ENCODE measurements at places on chromosomes 3 and 15. TPM values are rescaled to one million over a fixed set of nuclear protein-coding genes. Genes with fewer than 3 reads are reported as not detected.

- H3K27ac ChIP-seq, result no peak overlapping the region
- no peaks in the 10 kb centered on the region for H3K36me3 ChIP-seq
- peak; percentile 26 for DNase-seq
- H3K4me3 ChIP-seq, result no peak overlapping the region
- H3K4me1 ChIP-seq, result peaks cover 6% of the 10 kb centered on the region
Measured at GRCh38 chr3:139204728-139205127, 139.1 kb upstream of the MRPS22 start.

- DNase-seq, result no peak
- H3K27ac ChIP-seq, result peak overlapping the region; percentile 75
- peaks cover 55% of the 10 kb centered on the region for H3K4me1 ChIP-seq
- H3K36me3 ChIP-seq, result peaks cover 18% of the 10 kb centered on the region
- no peaks in the 10 kb centered on the region for H3K27me3 ChIP-seq
Measured at GRCh38 chr15:52556524-52557273, 12.1 kb downstream of the ARPP19 start.

The PRR20G gene
- total RNA-seq, result not detected

GRCh38 chr3:86711634-86712033, 279.3 kb downstream of the VGLL3 start:
- no peak overlapping the region for H3K27ac ChIP-seq
- H3K27me3 ChIP-seq, result peaks cover 4% of the 10 kb centered on the region
- no peaks in the 10 kb centered on the region for H3K4me1 ChIP-seq
- no peak for DNase-seq

- H3K27ac ChIP-seq, result no peak overlapping the region
- H3K4me3 ChIP-seq, result no peak overlapping the region
- H3K36me3 ChIP-seq, result no peaks in the 10 kb centered on the region
- no peaks in the 10 kb centered on the region for H3K4me1 ChIP-seq
Measured at GRCh38 chr3:75224412-75224811, 439.7 kb upstream of the FRG2C start.

GRCh38 chr15:36066757-36067156, 512.7 kb upstream of the CDIN1 start:
- no peak for DNase-seq
- H3K4me1 ChIP-seq, result no peaks in the 10 kb centered on the region
- H3K27ac ChIP-seq, result no peak overlapping the region

- peak overlapping the region; percentile 94 for H3K4me3 ChIP-seq
- peaks cover 33% of the 10 kb centered on the region for H3K36me3 ChIP-seq
- peaks cover 1% of the 10 kb centered on the region for H3K27me3 ChIP-seq
Measured at GRCh38 chr15:25862472-25863110, 536 bp downstream of the ATP10A start.

GRCh38 chr15:47787875-47788274, 70.6 kb downstream of the SEMA6D start:
- H3K36me3 ChIP-seq, result no peaks in the 10 kb centered on the region
- no peak overlapping the region for H3K4me3 ChIP-seq
- no peak for DNase-seq
- H3K27me3 ChIP-seq, result peaks cover 2% of the 10 kb centered on the region

The RARB gene
- total RNA-seq, result not detected

DNA sequence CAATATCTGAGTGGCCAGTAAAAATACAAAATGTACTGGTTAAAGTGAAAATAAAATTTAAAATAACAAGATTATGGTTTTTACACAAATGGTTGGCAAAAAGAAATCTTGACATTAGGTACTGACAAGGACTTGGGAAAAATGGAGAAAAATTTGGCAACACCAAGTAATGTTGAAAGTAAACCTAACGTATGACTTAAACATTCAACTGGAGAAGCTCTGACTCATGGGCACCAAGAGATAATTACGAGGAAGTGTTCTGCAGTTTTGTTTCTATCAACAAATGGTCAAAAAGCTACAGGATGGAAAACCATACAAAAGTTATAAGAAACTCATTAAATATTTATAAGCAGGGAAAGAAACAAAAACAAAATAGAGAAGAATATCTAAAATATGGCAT, 177.7 kb downstream of the ZNF385D start:
- H3K27ac ChIP-seq, result no peak overlapping the region
- peaks cover 7% of the 10 kb centered on the region for H3K4me1 ChIP-seq
- H3K4me3 ChIP-seq, result no peak overlapping the region
- no peak for DNase-seq

GRCh38 chr3:182424006-182424405, 369.3 kb upstream of the ATP11B start:
- H3K27me3 ChIP-seq, result no peaks in the 10 kb centered on the region

DNA sequence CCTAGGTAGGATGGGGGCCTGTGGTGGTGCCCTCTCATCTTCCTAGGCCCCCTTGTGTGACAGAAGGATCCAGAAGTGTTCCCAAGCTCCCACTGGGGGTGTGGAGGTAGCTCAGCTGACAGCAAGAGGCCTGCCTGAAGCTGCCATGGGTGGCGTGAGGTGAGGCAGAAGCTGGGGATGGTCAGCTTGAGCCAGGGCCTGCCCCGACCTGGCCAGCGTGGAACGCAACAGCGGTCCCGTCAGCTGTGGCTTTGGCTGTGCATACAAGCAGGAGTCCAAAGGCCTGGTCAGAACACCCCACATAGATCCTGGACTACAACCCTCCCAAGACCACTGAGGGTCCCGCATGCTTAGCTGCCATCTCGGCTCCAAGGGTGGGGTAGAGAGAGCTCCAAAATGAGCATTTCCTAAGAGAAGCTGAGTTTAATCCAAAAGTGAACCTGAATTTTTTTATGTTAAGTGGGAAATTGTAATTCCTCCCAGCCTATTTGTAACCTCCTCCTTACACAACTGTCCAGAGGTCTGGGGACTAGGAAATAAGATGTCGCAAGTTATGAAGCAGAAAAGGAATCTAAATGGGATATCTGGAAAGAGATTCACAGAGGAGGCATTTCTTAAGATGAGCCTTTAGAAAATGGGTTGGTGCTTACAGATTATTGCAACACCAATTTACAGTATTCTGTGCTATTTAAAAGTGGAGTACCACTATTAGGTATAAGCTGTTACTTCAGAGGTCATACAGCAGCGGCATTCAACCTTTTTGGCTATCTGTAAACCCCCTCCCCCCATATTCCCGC, 9.9 kb upstream of the PLA2G4D start:
- H3K27me3 ChIP-seq, result peaks cover 43% of the 10 kb centered on the region
- H3K36me3 ChIP-seq, result no peaks in the 10 kb centered on the region

GRCh38 chr3:3984053-3984452, 184.8 kb downstream of the LRRN1 start:
- H3K4me3 ChIP-seq, result no peak overlapping the region
- no peak overlapping the region for H3K27ac ChIP-seq
- no peak for DNase-seq
- no peaks in the 10 kb centered on the region for H3K36me3 ChIP-seq

- H3K27ac ChIP-seq, result peak overlapping the region; percentile 65
- H3K4me3 ChIP-seq, result peak overlapping the region; percentile 57
- H3K36me3 ChIP-seq, result no peaks in the 10 kb centered on the region
- H3K27me3 ChIP-seq, result no peaks in the 10 kb centered on the region
- DNase-seq, result peak; percentile 48
Measured at GRCh38 chr3:111850537-111850936, 8.5 kb upstream of the PHLDB2 start.

GRCh38 chr3:24853685-24854490, 359.2 kb upstream of the THRB start:
- H3K4me3 ChIP-seq, result no peak overlapping the region
- no peak for DNase-seq
- H3K27me3 ChIP-seq, result no peaks in the 10 kb centered on the region
- no peak overlapping the region for H3K27ac ChIP-seq
- H3K4me1 ChIP-seq, result no peaks in the 10 kb centered on the region

The CCR4 gene
- total RNA-seq, result not detected

DNA sequence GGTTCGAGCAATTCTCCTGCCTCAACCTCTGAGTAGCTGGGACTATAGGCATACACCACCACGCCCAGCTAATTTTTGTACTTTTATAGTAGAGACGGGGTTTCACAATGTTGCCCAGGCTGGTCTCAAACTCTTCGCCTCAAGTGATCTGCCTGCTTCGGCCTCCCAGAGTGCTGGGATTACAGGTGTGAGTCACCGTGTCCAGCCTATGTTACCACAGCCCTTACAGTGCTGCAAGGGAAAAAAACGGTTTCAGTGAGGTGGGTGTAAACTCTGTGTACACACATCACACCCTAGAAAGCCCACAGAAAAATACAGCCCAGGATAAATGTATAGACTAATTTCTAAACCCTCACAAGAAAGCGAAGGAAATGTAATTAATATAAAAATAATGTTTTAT, 103.5 kb upstream of the AKAP13 start:
- no peak overlapping the region for H3K27ac ChIP-seq
- H3K27me3 ChIP-seq, result peaks cover 17% of the 10 kb centered on the region
- no peaks in the 10 kb centered on the region for H3K36me3 ChIP-seq
- no peak overlapping the region for H3K4me3 ChIP-seq

DNA sequence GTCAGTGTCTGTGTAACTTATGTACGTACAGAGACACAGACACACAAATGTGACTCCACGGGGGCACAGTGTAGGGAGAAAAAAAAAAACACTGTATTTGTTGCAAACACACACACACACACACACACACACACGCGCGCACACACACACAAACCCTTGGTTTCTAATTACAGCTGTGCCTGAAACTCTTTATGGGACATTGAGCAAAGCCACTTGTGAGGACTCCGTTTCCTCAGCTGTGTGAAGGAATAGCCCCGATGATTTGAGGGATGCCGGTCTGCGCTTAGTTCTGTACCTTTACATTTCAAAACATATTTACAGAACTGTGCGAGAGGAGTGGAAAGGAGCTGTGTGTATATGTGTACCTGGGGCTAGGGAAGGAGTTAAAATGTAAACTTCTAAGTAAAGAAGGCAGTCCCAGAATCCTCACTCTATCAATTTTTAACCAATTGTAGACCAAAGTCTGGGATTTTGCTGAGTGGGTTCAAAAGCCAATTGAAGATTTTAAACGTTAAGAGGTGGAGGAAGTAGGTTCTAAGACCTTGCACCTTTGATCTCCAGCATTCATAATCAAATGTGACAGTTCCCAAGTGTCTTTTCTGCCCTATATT, 5.3 kb upstream of the BCL6 start:
- H3K4me3 ChIP-seq, result no peak overlapping the region
- DNase-seq, result no peak
- peaks cover 43% of the 10 kb centered on the region for H3K4me1 ChIP-seq
- H3K36me3 ChIP-seq, result no peaks in the 10 kb centered on the region
- no peaks in the 10 kb centered on the region for H3K27me3 ChIP-seq

The VPS8 gene
- total RNA-seq, result 25.2 TPM

DNA sequence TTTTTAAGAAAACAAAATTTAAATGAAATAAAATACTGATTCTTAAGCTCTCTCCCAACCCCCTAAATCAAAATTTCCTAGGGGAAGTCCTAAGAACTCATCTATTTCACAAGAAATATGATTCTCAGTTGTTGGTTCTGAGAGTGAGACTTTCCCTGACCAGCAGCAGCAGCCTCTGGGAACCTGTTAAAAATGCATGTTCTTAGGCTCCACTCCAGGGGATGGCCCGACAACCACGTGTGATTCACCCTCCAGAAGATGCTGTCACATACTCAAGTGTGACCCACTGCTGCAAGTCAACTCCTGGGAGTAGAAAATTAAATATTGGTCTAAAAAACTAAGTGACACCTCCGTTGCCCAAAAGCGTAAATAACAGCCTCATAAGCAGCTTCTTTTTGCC, 343.2 kb upstream of the NR2F2 start:
- DNase-seq, result no peak
- H3K27ac ChIP-seq, result no peak overlapping the region
- H3K4me1 ChIP-seq, result no peaks in the 10 kb centered on the region
- peaks cover 7% of the 10 kb centered on the region for H3K27me3 ChIP-seq
- H3K36me3 ChIP-seq, result no peaks in the 10 kb centered on the region

The TEX9 gene
- 1.5 TPM for total RNA-seq

DNA sequence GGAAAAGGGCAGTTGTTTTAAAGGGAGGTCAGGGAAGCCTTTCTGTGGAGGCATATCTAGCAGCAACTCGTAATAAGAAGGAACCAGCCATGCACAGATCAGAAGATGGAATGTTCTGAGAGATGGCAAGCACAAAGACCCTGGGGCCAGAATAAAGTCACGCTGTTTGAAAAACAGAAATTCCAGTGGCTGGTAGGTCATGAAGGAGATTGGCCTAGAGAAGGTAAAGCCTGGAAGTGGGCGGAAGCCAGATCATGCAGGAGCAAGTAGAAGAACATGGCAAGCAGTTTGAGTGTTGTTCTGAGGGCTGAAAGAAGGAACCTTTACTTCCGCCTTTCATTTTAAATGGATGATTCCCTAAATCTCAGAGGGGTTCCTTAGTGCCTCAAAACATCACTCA, 208.1 kb upstream of the PPP2R3A start:
- no peak for DNase-seq
- H3K4me1 ChIP-seq, result no peaks in the 10 kb centered on the region
- peaks cover 6% of the 10 kb centered on the region for H3K27me3 ChIP-seq
- H3K36me3 ChIP-seq, result no peaks in the 10 kb centered on the region

The CD86 gene
- not detected for total RNA-seq

GRCh38 chr3:123877965-123878364, 6.2 kb downstream of the MYLK start:
- no peak for DNase-seq
- peaks cover 87% of the 10 kb centered on the region for H3K36me3 ChIP-seq
- peak overlapping the region; percentile 2 for H3K27ac ChIP-seq
- no peak overlapping the region for H3K4me3 ChIP-seq
- peaks cover 96% of the 10 kb centered on the region for H3K4me1 ChIP-seq
- H3K27me3 ChIP-seq, result no peaks in the 10 kb centered on the region
